Progenitor cell of endocrine pancreas (in vitro differentiated cells): ENCODE measurements at places on chromosomes 3 and 15.

- DNase-seq: no peak
Measured at GRCh38 chr3:163327086-163327485, 1751.2 kb downstream of the SI start.

DNA sequence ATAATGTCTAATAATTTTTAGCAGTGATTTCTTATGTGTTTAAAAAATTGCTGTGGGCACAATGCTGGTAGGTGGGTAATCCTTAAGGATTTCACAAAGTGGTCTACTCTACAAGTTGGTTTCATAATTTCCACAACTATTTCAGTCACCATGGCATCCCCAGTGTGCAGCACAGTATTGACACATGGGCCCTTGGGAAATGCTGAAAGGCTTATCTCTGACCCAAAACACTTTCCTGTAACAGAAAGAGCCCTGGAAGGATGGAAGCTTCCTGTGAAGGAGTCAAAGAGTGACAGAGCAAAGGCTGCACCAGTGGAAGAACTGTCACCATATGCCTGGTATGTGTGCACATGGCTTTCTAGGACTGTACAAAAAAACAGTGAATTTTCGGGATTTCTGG is 153.7 kb downstream of the ANO10 start:
- DNase-seq: no peak

DNA sequence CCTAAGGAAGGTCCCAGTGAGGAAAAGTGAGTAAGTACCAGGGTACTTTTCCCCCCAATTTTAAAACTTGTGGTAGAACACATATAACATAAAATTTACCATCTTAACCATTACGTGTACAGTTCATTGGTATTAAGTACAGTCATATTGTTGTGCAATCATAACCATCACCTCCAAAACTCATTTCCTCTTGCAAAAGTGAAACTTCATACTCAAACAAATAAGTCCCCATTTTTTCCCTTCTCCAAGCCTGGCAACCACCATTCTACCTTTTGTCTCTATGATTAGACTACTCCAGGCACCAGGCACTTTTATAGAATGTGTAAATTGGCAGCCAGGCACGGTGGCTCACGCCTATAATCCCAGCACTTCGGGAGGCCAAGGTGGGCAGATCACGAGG is 12.2 kb downstream of the PRC1 start:
- DNase-seq: no peak

- DNase-seq: no peak
Measured at GRCh38 chr15:40770147-40770721, 454 bp downstream of the C15orf62 start.

DNA sequence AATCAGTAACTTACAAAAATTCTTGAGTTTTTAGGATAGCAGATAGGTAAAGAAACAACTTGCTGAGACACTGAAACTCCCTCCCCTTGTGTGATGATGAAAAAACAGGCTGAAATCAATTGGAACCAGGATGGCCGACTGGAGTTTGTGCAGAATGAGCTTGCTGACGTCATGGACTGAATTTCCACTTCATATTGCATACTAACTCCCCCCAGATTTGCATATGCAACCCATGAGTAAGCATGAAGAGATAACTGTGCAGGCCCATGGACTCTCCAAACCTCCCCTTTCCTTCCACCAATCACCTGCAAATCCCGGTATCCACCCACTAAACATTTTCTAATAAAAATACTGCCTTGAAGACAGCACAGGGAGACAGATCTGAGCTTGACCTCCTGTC is 82.0 kb upstream of the SCN5A start:
- no peak for DNase-seq
